ENCODE measurements at places on chromosomes 3 and 15. TPM values are rescaled to one million over a fixed set of nuclear protein-coding genes. Genes with fewer than 3 reads are reported as not detected.
A peak's percentile ranks its signal among the peaks of the same experiment; 100 is the strongest.

GRCh38 chr3:8136553-8136952, 365.1 kb upstream of the LMCD1 start:
- DNase-seq: no peak

DNA sequence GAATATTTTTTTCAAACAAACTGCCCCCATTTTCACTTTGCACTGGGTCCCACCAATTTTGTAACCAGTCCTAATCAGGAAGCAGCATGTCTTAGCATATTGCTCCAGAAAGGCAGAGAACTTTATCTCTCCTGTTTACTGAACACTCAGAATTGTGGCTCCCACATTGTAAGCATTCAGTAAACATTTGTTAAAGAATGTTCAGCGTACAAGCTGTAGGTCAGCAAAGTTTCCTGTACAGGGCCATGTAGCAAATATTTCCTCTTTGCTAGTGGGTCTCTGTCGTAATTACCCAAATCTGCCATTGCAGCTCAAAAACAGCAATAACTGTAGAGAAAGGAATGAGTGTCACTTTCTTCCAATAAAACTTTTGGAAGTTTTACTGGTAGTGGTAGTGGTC, 393.3 kb downstream of the GRM7 start:
- DNase-seq: no peak

- DNase-seq: no peak
These were observed 2.9 kb upstream of the U2SURP start for GRCh38 chr3:142998439-142998838.

Gene TLR9
- polyA plus RNA-seq: not detected

Gene C3orf52
- polyA plus RNA-seq: 3.8 TPM

DNA sequence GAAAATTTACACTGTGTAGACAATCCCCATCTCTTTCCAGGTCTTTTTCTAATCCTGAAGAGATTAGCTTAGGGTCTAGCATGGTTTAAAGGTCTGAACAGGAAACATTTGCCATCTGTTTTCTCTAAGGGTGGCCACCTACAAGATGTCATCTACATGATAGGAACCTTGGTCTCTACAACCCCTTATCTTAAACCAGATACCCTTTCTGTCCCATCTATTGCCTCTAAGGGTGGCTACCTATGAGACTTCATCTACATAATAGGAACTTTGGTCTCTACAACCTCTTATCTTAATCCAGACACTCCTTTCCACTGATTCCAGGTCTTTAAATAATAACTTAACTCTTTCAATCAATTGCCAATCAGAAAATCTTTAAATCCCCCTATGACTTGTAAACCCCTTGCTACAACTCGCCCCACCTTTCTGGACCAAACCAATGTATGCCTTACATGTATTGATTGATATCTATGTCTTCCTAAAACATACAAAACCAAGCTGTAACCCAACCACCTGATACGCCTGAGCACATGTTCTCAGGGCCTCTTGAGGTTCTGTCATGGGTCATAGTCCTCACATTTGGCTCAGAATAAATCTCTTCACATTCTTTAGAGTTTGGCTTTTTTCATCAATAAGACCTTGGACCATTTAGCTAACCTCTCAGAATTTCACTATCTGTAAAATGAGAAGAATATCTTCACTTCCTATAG, 605.0 kb downstream of the TUSC7 start:
- no peak for DNase-seq

Gene TMCO5A
- not detected for polyA plus RNA-seq

- DNase-seq: no peak
These were observed 130.6 kb downstream of the AQP9 start for GRCh38 chr15:58268746-58269267.

Gene AP2M1
- 353 TPM for polyA plus RNA-seq

Gene INSYN1
- 39.6 TPM for polyA plus RNA-seq

Gene IL17RE
- 7.5 TPM for polyA plus RNA-seq

- no peak for DNase-seq
These were observed 63.5 kb upstream of the PRR20G start for GRCh38 chr3:127351321-127351720.

DNA sequence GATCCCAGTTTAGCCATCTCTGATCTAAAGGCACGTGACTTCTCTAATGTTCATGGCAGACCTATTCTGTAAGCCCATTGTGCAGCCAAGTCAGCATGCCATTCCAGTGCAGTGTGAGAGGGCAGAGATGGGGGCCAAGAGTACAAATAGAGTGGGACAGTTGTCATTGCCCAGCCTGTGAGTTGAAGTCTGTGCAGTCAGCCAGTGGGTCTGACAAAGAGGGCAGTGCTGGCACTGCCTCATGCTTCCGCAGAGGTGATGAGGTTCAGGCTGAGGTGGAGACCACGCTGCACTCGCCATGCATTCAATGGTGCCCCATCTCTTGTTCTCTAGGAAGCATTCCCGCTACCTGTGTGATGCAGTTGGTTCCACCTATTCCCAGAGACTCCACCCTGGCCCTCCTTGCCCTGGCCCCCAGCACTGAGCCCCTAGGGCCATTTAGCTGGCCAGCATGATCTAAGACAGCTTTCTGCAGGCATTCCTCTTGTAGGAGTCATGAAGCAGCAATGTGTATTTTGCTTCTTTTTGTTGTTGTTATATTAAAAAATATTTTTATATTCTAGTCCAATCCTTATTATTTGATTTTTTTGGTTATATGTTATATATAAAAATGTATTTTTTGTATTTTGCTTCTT, 3.7 kb downstream of the MRAS start:
- no peak for DNase-seq

DNA sequence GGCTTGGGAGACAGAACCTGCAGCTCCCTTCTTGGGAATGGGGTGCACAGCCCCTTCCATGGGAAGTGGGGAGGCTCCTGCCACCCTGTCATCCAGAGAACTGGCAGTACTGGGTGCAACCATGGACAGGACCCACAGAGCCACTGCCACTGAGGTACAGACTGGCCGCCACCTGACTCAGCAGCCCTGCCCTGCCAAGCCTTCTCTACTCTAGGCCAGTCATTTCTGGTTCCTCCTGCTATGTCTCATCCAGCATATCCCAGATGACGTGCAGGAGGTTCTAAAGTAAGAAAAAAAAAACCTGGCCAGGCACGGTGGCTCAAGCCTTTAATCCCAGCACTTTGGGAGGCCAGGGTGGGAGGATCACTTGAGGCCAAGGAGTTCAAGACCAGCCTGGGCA, 76.9 kb upstream of the RPL32 start:
- no peak for DNase-seq

DNA sequence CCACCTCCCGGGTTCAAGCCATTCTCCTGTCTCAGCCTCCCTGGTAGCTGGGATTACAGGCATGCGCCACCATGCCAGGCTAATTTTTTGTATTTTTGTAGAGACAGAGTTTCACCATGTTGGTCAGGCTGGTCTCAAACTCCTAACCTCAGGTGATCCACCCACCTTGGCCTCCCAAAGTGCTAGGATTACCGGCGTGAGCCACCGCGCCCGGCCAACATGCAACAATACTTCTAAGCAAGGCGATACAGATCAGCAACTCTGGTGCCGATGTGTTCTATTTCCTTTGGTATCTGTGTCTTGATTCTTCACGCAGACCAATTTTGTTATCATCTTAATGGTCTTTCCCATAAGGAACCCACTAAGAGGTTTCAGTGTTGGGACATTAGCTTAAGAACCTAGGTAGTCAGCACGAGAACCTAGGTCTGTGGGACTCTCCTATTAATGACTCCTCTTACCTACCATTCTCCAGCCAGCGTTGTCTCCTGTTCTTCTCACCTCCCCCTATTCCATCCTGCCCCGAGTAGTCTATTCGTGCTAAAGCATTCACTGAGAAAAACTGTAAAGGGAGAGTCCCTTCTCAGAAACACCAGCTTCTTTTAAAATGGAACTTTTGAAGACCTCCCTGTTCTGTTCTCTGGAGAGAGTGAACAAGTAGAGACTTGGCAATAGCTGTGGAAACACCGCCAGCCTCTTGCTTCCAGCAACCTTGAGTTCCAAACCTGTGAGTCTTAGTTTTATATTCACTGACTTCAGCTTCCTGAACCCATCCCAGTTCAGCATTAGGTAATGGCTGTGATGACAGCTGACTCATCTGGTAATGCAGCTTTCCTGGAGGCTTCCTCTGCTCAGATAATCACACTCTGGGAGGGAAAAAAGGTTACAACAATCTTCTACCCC, 61.2 kb downstream of the TSC22D2 start:
- peak; percentile 19 for DNase-seq

Gene ZCWPW2
- polyA plus RNA-seq: 0.54 TPM

GRCh38 chr3:123815981-123816380, 68.2 kb downstream of the MYLK start:
- no peak for DNase-seq

GRCh38 chr3:112770032-112770626, 76.5 kb downstream of the CD200R1L start:
- no peak for DNase-seq

GRCh38 chr15:34810443-34811129, 15.2 kb upstream of the ACTC1 start:
- no peak for DNase-seq

- no peak for DNase-seq
These were observed 25.0 kb downstream of the PIF1 start for GRCh38 chr15:64800476-64800875.

GRCh38 chr15:77221174-77221573, 150.3 kb upstream of the TSPAN3 start:
- DNase-seq: no peak

Gene ARHGEF3
- 25.8 TPM for polyA plus RNA-seq

DNA sequence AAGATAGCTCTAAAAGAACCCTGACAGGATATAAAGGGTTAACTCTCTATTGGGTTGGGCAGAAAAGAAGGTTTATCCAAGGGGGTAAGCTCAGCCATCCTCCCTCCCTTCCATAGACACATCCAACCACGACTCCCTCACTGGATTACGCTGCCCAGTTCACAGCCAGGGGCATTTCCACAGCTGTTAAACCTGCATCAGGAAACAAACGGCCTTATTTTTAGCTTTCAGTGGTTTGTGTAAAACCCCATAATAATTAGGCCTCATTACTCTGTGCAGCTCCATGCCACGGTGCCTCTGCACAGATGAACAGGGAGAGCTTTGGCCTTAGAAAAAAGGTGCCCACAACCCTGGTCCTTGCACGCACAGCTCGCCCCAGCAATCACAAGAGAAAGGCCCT, 110.6 kb downstream of the GABRB3 start:
- no peak for DNase-seq

Gene GOLGA8J
- not detected for polyA plus RNA-seq

GRCh38 chr15:71611553-71612396, 198.6 kb upstream of the NR2E3 start:
- DNase-seq: no peak

Gene TRMT10C
- 27.5 TPM for polyA plus RNA-seq

GRCh38 chr3:161393803-161394202, 22.5 kb upstream of the SPTSSB start:
- DNase-seq: no peak

GRCh38 chr3:117603097-117603496, 893.5 kb downstream of the TUSC7 start:
- DNase-seq: no peak

- DNase-seq: no peak
These were observed 242.0 kb downstream of the SHQ1 start for GRCh38 chr3:72606005-72606800.

Gene IL5RA
- polyA plus RNA-seq: 0.22 TPM

Gene C2CD4A
- 0.17 TPM for polyA plus RNA-seq
